ENCODE measurements at places on chromosomes 11 and 22.

DNA sequence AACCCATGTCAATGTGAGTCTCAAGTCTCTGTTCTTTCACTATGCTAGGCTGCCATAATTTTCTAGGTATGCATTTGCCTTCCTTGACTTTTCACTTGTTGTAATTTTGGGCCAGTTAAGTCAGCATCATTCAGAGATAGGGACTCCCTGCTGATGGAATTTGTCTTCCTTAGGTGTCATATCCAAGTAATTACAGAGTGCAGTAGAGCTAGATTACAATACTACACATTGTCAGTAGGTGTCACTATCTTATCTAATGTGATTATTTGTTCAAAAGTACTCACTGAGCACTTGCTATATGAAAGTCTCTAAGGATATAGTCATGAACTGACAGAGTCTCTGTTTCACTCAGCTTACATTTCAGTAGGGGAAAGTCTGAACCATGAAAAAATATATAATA is 25.0 kb upstream of the SYN3 start:
- DNase-seq: no peak

- no peak for DNase-seq
Observed at GRCh38 chr11:20355221-20356219, 8.0 kb upstream of the HTATIP2 start.

DNA sequence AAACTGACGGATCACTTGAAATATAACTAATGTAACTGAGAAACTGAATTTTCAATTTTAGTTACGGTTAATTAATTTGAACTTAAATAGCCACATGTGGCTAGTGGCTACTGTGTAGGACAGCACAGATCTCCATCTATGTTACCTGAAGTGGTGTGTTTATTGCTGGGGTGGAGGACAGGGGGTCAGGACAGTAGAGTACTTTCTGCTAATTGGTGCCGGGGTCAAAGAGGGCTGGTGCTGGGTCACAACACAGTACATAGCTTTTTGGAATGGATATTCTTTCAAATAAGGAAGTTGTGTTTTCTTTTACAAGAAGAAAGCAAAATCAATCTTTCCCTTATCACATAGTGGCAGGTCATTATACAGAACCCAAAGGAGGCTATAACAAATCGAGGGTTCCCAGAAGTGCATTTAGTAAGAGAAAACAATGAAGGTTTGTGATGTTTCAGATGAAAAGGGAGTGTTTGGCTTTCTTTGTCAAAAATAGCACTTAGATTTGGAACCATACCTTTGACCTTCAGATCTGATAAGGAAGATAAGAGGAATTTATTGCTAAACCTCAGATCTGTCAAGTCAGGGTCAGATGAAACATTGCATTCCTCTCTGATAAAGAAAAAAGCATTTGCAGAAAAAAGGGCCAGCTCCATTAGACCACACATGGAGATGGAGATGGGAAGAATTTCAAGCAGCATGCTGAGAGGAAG is 384.5 kb downstream of the AASDHPPT start:
- no peak for DNase-seq

DNA sequence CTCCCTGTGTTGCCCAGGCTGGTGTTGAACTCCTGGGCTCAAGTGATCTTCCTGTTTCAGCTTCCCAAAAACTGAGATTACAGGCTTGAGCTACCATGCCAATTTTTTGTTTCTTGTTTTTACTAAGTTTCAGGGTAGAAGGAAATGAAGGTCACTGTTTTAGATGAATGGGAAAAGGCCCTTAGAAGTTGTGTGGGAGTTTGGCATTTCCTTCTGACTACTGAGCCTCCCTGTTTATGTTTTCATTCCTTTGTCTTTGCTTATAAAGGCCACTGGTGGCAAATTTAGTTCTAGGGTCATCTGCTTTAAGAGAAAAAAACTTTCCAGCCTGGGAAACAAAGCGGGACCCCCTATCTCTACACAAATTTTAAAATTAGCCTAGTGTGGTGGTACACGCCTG is 22.1 kb downstream of the SRPRA start:
- no peak for DNase-seq

DNA sequence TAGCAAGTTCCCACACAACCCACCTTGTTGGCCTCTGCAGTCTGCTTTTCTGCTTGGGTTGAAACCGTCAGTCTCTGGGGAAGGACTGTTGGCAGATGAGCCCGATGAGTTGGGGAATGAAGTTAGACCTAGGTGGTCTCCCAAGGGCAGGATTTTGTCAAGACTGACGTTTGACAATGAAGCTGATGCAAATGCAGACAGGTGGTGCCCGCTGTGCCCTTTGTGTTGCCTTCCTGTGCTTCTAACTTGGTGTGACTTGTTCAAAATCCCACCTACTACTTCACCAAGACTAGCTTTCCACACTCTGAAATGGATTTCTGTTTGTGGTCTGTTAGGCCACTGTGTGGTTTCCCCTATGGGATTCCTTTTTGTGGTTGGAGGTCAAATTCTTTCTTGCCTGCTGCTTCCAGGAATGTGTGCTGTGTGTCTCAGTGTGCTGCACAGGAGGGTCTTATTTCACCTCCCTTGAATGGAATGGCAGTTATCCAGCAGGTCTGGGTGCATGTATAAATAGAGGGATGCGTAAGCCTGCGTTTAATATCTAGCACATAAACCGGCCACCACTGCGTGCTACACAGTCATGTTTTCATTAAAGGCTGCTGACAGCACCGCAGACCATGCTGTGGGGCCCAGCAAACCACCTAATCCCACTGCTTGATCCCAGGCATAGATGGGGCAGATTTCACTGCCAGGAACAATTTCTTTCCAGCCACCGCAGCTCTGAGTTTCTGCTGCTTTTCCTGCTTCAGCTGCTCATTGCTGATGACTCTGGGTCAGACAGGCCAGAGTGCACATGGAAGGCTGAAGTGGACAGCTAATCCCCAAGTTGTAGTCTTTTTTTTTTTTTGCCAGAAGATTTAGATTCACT is 44.8 kb downstream of the ADAMTS8 start:
- DNase-seq: no peak

- DNase-seq: no peak
Observed at GRCh38 chr11:5118893-5119292, 19.3 kb downstream of the OR52A5 start.

DNA sequence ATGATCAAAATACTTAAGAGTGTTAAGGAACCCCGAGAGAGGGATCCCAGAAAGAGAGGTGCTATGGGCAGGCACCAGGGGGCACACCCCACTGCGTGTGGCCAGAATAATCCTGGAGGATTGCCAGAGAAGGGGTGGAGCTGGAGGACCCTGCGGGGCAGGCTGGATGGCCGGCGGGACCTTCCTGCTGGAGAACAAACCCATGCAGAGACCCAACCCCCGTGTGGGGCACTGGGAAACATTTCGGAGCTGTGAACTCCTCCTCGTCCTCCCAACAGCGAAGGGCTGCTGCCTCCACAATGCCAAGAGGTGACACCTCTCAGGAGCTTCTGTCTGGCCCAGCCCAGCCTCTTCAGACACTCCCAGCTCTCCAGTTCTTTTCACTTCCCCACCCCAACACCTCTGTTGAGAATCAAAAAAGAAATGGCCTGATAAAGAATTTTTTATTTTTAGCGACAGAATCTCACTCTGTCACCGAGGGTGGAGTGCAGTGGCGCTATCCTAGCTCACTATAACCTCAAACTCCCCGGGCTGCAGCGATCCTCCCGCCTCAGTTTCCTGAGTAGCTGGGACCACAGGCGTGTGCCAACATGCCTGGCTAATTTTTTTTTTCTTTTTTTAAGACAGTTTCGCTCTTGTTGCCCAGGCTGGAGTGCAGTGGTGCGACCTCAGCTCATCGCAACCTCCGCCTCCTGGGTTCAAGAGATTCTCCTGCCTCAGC is 25.6 kb downstream of the RHOD start:
- no peak for DNase-seq

DNA sequence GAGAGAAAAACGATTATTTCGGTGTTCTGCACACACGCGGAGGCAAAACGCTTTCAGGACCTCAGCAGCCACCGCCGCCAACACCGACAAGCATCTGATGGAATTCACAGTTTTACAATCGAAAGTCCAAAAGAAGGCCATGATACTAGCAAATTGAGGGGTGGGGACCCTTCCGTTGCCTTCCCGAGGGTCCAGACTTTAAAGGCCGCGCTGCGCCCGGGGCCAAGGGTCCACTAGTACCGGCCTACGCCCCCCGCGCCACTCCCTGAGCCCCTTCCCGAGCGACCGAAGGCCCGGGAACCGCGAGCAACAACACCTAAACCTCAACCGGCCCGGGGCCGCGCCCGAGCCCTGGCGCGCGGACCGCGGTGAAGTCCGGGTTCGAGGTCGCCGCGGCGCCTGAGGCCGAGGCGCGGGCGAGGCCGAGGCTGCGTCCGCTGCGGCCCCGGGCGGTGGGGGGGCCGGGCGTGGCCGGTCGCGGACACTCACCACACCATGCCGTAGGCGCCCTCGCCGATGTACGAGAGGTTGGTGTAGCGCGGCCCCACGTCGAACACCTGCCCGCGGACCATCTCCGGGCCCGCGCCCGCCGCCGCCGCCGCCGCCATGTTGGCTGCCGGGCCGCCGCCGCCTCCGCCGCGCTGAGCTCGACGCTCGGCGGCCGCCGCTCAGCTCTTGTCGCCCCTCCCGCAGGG is 465 bp downstream of the MAPK1 start:
- DNase-seq: no peak
